T-helper 2 cell (primary cell): ENCODE measurements at places on chromosomes 16 and 17.

DNA sequence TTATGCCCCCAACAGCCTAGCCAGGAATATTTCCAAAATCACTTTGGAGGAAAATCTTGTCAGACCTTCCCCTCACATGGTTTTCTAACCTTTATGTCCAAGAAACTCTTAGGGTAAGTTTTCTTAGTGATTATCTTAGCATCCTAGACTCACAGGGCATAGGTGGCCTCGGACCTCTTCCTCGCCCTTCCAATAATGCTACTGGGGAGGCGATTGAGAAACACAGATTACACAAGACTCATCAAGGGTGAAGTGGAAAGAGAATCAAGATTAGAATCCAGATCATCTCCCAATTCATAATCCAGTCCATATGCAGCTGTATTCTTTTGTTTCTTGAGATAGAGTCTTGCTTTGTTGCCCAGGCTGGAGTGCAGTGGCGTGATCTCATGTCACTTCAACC, 358.4 kb upstream of the CDH5 start:
- DNase-seq, result no peak

- DNase-seq, result no peak
These were observed 11.0 kb downstream of the NATD1 start for GRCh38 chr17:21242026-21242697.

DNA sequence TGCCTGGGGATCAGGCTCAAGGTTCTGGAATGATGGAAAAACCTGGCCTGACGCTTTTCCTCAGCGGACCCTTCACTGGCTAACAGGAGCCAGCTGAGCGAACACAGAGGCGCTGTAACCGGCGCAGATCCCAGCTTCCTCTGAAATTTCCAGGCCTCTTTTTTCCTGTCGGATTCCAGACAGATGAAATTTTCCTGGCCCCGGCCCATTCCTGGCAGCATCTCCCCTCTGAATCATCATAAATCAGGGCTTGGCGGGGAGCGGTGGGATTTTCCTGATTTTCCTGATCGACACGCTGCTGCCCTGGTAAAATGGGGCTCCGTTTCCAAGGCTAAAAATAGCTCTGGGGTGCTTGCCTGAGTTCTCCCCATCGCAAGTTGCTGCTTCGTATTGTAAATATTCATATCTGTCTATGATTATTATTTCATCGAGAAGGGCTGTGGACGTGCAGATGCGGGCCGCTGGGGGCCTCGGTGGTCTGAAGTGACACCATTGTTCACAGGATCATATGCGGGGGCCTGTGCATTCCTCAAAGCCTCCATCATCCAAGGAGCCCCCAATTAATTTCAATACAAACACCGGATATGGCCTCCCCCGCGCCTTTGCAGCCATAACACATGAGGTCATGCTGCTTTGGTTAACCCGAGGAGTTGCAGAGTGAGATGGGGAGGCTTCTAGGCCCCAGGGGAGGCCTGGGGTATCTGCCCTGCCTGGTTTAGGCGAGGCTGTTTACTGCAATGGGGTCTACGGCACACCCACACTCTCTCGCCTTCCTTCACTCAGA, 45.8 kb upstream of the ETV4 start:
- no peak for DNase-seq

GRCh38 chr17:40555296-40556190, 9.7 kb downstream of the CCR7 start:
- DNase-seq, result no peak

- no peak for DNase-seq
These were observed 59.9 kb downstream of the SREBF1 start for GRCh38 chr17:17776889-17777288.
